ENCODE measurements at places on chromosomes 11 and 22. TPM values are rescaled to one million over a fixed set of nuclear protein-coding genes. Genes with fewer than 3 reads are reported as not detected.

SPDYC gene
- not detected for total RNA-seq

DNA sequence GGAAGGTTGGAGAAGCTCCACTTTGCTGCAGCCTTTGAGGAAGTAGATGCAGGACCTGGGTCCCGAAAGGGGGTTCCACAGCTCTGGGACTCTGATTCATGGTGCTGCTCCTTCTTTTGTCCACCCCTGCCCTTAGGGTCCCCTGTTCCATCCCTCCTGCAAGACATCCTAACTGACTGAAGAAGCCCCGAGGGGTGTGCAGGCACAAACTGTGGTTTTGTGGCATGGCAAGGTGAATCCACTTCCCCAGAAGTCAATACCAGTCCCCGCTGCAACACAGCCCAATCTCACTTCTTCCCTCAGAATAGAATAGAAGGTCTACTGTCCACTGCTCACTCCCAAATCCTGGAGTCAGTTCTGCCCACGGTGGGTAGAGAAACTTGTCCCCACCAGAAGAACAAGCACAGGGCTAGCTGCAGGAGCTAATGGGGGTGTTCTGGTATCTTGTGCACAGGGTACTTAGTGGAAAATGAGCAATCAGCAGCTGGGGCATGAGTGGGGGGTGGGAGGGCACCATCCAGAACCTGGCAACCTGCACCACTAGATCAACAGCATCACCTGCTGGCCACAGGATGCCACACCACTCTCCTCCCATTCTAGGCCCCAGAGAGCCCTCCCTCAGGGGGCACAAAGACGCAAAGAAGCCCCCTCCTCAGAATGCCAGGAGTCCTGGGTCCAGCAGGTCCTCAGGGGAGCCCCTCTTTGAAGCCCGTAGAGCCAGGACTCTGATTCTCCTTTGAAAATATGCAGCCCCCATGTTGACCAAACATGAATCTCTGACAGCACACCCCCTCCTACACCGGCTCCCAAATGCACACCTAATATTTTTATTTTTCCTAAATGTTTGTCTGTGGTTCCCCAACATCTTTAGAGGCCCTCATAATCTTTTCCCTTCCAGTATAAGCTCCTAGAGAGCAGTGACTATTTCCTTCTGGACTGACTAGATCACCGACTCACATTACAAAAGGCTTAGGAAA, 14.1 kb downstream of the SPATA19 start:
- no peak for DNase-seq
- no peaks in the 10 kb centered on the region for H3K27me3 ChIP-seq
- H3K4me1 ChIP-seq, result no peaks in the 10 kb centered on the region
- H3K36me3 ChIP-seq, result no peaks in the 10 kb centered on the region
- no peak overlapping the region for H3K4me3 ChIP-seq

CDC42EP2 gene
- total RNA-seq, result 20.8 TPM

TPCN2 gene
- 26.4 TPM for total RNA-seq

GRCh38 chr11:78691215-78691614, 116.6 kb upstream of the NARS2 start:
- DNase-seq, result no peak
- H3K4me1 ChIP-seq, result 0 out of 2 replicates have a peak, but pooled peaks cover 5% of the 10 kb centered on the region
- no peak overlapping the region for H3K4me3 ChIP-seq
- H3K27me3 ChIP-seq, result peaks cover 22% of the 10 kb centered on the region
- H3K27ac ChIP-seq, result no peak overlapping the region
- H3K36me3 ChIP-seq, result no peaks in the 10 kb centered on the region

EHF gene
- 85.7 TPM for total RNA-seq

DNA sequence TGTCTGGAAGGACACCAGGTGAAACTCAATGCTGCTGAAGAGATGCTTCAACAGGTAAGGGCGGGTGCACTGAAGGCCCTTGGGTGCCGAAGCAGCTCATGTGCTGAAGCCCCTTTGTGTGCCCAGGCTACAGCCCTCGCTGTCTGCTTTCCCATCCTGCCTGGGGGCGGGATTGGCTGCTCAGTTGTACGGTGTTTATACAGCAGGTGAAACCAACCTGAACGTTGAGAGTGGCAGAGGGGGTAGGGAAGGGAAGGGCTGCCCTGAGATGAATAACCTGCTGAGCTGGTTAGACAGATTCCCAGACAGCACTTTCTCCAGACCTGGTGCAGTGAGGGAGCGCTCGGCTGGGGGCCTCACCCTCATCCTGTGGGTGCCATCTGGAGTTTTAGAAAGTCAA, 75.7 kb downstream of the CYB5R2 start:
- no peaks in the 10 kb centered on the region for H3K36me3 ChIP-seq
- peak overlapping the region; percentile 33 for H3K4me3 ChIP-seq
- H3K4me1 ChIP-seq, result peaks cover 78% of the 10 kb centered on the region
- peak; percentile 65 for DNase-seq
- H3K27ac ChIP-seq, result peak overlapping the region; percentile 71

SNX19 gene
- 43.5 TPM for total RNA-seq

DNA sequence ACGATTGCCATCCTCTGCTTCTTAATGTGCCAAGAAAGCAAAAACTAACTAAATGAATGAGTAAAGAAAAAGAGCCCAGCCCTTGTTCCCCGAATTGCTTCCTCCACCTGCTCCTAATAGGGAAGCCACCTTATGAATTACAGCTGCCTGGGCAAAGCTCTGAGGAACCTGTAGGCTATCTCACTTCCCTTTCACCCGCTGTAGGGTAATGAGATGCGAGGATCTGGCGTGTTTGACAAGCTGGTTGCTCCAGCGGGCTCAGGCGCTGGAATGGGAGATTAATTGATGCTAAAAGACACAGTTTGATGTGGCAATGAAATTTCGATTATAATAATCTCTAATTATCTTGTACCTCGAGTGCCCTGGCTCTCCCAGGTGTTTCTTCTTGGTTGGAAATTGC, 256.4 kb downstream of the NTM start:
- H3K27me3 ChIP-seq, result peaks cover 76% of the 10 kb centered on the region
- DNase-seq, result no peak
- no peaks in the 10 kb centered on the region for H3K4me1 ChIP-seq
- H3K4me3 ChIP-seq, result no peak overlapping the region
- H3K27ac ChIP-seq, result no peak overlapping the region
- H3K36me3 ChIP-seq, result no peaks in the 10 kb centered on the region

KRTAP5-10 gene
- total RNA-seq, result not detected

Measured in PC-9 (cell line).